ENCODE measurements at places on chromosomes 7 and 10.

GRCh38 chr10:4129866-4130477, 345.0 kb upstream of the KLF6 start:
- no peak for DNase-seq

- no peak for DNase-seq
Measured at GRCh38 chr10:47037654-47038425, 126.6 kb downstream of the PTPN20 start.

- peak; percentile 55 for DNase-seq
Measured at GRCh38 chr7:155763691-155764437, 48.4 kb downstream of the SHH start.

- peak; percentile 64 for DNase-seq
Measured at GRCh38 chr7:114922652-114923402, 933 bp downstream of the MDFIC start.

- no peak for DNase-seq
Measured at GRCh38 chr7:42877862-42878261, 34.0 kb downstream of the C7orf25 start.

DNA sequence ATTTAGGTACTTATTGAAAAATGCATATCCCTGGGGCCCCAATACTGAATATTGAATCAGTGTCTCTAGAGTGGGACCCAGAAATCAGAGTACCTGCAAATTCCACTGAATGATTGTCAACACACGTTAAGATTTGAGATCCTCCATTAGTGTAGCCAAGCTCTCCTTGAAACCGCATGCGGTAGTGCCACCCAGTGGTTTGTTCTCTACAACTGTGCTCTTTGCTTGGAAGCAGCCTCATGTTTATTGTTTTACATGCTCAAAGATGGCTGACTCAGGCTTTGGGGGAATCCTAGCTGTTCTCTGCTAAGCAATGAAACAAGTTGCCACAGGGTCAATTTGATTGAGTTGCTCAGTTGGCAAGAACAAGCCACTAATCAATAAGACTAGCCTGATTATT, 340.2 kb upstream of the CELF2 start:
- peak; percentile 34 for DNase-seq

GRCh38 chr7:28017372-28017771, 163.2 kb downstream of the JAZF1 start:
- DNase-seq: no peak

GRCh38 chr10:114393482-114393881, 10.8 kb downstream of the AFAP1L2 start:
- DNase-seq: no peak

- DNase-seq: no peak
Measured at GRCh38 chr7:2038931-2039728, 193.6 kb downstream of the MAD1L1 start.

DNA sequence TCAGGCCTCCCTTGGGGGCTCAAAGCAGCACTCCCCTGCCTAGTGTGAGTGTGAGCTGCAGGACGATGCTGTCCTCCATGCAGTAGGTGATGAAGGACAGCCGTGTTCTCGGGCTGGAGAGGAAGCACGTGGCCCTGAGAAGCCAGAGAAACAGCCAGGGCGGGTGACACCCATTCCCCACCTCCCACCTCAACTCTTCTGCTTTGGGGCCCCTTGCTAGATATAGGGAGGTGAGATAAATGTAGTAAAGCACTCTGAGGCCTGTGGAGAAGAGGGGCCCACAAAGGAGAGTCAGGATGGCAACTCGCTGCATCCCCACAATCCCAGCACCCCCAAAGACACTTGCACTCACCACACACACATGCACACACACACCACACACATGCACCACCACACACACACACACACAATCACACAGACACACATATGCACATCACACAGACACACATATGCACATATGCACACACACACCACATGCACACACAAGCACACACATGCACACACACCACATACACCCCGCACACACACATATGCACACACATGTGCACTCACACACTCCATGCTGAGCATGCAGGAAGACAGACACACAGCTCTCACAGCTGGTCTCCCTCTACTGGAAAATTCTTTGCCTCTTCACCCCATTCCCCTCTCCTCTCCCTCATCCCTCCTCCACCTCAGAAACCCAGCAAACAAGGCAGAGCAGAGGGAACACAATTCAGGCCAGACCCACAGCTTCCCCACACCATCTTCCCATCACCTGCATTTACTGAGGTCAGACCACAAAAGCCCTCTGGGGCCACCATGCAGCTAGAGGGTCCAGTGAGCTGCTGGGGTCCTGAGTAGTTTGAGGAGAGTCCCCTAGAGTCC, 30.5 kb downstream of the ANXA8 start:
- no peak for DNase-seq

DNA sequence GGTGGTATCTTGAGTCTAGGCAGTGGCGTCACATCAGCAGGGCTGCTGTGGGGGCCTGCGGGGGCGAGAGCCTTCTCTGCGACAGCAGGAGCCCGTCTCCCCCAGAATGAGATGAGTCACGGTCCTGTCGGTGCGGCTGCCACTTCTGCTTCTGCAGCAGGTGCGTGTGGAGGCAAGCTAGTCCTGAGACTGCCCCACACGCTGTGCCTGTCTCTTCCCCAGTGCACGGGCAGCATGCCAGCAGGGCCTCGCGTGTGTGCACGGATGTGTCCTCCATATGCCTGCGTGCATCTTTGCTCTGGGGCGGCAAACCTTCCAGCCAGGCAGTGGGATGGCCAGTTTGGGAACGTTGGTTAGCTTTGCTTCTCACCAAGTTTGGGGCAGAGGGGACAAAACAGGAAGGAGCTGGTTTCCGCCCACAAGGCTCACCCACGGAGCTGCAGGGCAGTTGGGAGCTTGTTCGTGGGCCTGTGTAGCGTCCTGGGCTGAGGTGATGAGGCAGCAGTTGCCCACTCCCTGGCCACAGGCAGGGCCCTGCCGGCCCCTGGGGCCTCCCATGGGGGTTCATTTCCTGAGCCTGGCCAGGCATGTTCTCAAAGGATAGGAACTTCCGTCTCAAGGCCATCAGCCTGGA, 60.8 kb upstream of the PPIF start:
- DNase-seq: peak; percentile 67

GRCh38 chr7:25391961-25392587, 163.8 kb upstream of the NPVF start:
- no peak for DNase-seq

DNA sequence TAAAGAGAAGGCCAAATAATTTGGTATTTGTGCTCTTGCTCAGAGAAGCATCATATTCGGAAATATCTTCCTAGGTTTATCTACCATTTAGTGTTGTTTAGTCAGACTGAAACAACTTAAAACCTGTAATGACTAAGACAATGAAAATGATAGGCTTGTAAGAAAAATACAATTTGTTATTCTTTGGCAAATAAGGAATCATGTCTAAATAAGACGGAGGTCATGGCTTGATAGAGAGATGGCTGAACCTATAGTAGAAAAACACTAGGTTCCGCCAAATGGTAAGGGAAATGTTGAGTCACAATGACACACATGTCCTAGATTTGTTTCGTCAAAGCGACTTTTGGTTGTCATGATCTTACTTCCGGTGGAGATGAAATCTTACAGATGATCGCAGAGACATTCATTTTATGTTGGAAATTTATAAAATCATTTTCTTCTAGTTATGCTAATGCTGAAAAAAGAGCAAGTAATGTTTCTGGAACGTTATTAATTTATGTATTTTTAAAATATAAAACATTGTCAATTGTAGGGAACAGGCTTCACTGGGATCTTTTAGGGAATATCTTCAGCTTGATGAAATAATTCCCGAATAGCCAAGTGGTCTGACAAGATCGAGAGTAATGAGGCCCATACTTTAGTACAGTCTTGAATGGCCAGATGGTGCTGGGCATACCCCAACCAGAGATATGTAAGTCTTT, 1.0 kb downstream of the SRGN start:
- no peak for DNase-seq

DNA sequence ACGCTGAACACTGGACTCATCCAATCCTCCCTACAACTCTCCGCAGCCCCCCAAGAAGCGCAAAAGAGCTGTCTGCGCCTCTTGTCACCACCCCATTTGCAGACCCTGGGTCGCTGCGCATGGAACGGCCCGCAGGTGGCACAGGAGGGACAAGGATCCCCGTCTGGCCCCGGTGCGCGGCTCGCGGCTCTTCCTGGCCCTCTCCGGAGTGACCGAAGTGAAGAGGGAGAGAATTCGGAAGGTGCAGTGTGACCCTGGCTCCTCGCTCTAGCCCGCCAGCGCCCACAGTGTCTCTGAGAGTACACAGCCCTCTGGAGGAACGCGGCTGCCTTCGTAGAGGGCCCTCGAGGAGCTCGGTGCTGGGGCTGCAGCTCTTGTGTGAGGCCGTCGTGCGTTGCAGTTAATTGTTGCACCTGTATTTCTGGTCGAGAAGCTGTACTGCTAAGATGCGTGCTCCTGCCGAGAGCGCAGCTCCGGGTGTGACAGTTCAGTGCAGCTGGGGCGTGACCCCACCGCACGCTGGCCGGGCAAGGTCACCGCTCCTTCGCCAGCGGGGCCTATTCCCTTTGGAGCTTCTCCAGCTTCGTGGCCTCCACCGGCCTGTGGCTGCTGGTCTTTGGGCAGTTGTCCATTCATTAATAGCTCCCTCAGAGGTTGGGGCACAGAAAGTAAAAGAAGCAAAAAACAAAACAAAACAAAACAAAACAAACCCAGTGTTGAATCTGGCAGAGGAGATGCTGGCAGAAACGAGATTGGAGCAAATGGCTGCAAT, 119.0 kb downstream of the SEC23IP start:
- peak; percentile 25 for DNase-seq

DNA sequence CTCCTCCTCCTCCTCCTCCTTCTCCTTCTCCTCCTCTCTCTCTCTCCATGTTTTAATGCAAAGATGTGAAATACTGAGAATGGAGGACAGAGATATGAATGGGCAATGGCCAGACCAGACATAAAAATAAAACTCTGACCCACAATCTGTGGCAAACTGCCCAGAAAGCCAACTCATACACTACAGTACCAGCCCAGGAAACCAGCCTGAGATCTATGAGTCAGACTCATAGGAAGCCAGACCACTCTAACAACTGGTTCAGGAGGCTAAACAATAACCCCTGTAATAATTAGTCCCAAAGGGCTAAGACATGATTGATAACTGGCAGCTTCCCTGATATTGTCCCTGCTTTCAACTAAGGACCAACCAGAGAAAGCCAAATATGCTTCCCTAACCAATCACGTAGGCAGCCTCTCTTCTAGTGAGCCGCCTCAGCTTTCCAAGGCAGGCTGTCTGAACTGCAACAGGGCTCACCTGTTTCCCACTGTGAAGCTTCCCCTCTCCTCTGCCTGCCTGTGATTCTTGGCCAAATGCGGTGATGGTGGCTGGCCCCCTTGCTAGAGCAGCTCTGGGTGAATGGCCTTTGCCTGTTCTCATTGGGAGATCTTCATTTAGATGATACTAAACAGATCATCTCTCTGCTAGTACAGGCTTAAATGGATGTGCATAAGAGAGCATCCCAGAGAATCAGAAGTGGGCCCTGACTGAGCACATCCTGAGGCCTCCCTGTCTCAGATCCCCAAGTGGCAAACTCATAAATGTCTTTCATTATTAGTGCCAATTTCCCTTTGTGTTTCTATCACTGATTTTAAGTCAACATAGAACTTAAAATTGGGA, 817.6 kb downstream of the TNS3 start:
- DNase-seq: peak; percentile 93

GRCh38 chr10:33859319-33860022, 525.0 kb upstream of the NRP1 start:
- no peak for DNase-seq

DNA sequence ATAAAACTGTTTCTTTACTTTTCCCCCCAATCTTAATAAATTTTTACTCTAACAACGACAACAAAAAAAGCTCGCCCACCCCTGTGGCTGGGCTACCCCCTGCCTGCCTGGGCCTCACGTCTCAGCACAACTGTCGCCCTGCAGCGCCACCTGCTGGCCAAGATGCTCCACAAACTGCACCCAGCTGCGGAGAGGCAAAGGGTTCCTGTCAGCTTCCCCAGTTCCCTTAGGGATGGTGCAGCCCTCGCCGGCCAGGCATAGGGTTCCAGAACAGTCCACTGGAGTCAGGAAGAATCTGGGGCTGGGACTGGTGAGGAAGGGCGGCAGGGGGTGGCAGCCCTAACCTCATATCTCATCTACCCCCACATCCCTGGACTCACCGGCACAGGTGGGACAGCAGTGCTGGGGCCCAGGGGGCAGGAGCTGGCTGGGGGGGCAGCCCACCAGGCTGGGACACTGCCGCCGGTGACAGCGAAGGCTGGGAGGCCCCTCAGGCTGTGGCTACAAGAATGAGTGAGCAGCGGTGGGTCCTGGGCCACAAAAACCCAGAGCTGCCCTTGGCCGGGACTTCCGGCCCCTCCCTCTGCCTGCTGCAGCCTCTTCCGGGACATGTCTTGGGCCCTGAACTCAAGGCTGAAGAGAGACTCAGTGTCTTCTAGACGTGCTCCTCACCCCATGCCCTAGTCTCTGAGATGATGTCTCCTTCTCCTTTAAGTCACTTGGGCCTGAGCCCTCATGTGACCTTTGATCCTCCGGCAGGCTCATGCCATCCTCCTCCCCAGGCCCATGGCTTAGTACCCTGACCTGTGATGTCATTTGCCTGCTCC, 21.2 kb downstream of the ATP6V1F start:
- peak; percentile 76 for DNase-seq

- DNase-seq: no peak
Measured at GRCh38 chr7:134985894-134986362, 380 bp upstream of the AGBL3 start.

GRCh38 chr10:68981074-68981473, 7.5 kb upstream of the KIFBP start:
- no peak for DNase-seq

All from muscle of back (tissue), 13 donors.